Activated T-helper 17 cell treated with anti-CD3 and anti-CD28 coated beads, Interleukin-2, amount 50 U/mL, for 72 hours (primary cell): ENCODE measurements at places on chromosomes 6 and 20.

- no peak for ATAC-seq
These were observed 45.9 kb downstream of the SH3BGRL2 start for GRCh38 chr6:79676785-79677736.

GRCh38 chr6:1631251-1631650 lies 21.5 kb downstream of the FOXC1 start:
- ATAC-seq: no peak

DNA sequence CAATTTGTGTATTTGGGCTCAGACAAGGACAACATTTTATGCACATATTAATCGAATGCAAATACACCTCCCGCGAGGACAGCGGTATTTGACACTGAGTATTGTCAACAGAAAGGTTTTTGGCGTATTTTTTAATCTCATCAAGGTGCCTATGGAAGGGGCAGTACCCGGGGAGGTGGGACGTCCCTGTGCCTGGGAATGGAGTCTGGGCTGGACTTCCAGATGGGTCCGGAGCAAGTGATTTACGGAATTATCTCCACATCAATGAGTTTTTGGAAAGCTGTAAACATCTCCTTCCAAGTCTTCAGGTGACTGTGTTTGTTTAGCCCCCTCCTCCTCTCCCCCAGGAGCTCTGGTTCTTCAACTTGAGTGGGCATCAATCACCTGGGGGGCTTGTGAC lies 39.8 kb downstream of the PRR18 start:
- ATAC-seq: no peak

DNA sequence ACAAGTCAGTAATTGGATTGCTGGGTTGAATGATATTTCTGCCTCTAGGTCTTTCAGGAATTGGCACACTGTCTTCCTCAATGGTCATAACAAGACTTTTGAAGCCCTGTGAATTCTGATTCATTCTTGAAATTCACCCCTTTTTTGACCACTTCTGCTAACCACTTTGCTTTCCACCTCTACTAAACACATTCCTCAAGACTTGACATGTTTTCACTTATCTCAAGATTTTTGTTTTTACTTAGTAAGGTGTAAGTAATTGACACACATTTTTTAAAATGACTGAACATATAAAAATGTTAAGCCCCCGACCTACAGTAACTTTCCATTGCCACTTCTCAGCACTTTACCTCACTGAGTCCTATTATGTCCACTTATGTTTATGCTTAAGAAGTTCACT lies 239.1 kb downstream of the GRM1 start:
- ATAC-seq: no peak

DNA sequence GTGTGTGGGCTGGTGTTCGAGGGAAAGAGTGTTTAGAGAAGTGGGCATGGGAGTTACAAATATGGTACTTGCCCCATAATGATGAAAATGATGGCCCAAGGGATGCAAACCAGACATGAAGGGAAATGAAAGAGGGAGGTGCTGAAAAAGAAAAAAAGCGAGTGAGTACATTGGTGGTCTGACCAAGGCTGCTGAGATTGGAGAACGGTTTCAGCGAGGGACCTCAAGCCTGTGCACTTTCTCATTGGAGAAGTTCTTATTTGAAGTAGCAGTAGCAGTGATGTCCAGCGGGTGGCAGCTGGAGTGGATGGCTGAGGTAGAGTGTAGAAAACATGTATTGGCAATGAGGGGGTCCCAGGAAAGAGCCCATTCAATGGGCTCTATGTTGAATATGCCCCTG lies 54.8 kb downstream of the TNFAIP3 start:
- ATAC-seq: no peak

DNA sequence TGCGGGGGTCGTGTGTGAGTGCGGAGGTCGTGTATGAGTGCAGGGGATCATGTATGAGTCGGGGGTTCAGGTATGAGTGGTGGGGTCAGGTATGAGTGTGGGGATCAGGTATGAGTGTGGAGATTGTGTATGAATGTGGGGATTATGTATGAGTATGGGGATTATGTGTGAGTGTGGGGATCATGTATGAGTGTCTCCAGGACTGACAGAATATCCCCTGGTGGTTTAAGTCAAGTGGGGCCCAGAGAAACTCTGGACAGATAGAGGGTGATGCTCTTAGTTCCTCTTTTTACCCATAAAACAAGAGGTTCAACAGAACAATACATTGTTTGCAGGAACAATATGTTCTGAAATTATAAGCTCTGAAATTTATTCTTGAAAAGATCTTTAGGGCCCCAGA lies 131.9 kb downstream of the UST start:
- peak; percentile 55 for ATAC-seq

- ATAC-seq: no peak
These were observed 1.7 kb downstream of the ZUP1 start for GRCh38 chr6:116666869-116667268.

DNA sequence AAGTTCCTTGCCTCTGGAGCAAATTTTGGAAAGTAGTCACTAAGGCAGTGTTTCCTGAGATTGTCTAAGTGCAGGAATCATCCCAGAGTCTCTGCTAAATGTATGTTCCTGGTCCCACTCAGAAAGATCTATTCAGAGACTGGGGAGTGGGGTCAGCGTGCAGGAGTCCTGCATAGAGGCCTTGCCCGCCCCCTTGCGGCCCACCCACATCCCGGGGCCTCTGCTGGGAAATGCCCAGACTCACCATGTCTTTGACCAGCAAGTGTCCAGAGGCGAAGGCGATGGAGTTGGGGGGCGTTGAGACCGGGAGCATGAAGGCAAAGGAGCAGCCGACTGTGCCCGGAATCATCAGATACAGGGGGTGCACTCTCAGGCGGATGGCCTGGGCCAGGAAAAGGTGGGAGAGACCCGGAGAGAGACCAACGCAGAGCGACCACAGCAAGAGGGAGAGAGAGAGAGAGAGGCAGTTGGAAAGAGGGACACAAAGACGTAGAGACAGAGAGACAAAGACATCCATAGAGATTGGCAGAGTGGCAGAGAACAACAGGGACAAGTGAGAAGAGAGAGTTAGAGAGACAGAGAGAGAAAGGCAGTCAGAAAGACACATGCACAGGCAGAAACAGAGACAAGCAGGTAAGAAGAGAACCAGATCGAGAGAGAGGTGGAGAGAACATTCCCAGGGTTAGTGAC lies 12.9 kb upstream of the OCSTAMP start:
- no peak for ATAC-seq

DNA sequence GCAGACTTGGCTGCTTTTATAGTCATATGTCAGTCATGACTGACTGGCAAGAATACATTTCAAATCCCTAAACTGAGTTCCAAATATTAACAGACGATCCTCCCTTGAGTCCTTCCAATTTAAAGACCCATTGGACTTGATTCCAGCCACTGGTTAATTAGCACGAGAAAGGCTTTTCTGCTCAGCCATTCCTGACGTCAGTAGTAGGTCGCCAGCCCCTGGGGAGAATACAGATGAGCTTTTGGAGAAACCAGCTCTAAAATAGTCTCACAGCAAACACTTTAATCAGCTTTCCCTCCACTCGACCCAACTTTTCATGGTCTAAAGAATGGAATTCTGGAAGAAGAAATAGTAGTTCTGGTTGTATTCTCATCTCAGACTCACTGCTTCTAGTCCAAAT lies 91.6 kb downstream of the SLC22A3 start:
- ATAC-seq: no peak

DNA sequence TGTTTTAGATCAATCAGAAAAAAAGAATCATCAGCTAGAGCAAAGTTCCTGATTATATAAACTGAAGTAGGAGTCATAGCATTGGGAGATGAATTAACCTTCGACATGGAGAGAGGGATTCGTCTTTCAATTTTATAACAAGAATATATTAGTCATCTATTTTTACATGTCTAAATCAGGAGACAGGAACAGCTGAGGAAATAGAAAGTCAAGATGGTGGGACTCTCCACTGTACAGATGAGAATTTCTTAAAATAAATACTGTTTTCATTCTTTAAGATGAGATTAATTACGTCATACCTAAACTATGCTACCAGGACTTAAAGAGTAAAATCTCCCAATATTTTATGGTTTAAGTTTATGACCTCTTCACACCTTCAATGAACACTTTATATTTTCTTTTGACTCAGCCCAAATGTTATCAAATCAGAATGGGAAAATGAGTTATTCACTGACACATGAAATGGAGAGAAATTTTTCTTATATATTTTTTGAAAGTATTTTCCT lies 1137.7 kb downstream of the EPHA7 start:
- no peak for ATAC-seq

DNA sequence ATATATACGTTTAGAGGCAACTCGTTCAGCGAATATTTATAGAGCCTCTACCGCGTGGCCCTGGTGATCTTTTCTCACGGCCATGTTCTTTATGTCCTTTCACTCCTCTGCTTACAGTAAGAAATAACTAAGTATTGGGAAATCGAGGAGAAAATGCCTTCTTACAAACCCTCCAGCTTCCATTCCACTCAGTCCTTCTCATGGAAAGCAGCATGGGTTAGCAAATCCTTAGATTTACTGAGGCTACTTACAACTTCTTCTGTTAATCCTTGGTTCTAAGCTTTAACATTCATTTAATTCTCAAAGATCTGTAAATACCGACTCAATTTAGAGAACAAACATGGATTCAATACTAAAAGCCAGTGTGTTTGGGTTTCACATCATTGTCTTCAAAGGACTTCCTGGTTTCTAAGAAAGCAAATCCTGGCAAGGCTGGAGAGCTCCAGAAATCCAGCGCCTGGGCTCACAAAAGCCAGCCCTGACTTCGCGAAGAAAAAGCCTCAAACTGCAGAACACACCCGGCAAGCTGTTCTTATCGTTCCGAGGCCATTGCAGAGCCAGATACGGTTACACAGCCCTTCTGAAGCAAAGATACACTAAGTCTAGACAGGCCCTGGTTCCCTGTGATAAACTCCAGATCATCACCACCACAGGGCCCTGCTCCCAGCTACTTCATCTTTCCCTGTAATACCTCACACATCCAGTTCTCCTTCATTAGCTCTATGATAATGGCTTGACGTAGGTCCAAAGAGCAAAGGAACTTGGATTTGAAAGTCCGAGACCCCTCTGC lies 19.2 kb downstream of the AGPAT4 start:
- no peak for ATAC-seq

DNA sequence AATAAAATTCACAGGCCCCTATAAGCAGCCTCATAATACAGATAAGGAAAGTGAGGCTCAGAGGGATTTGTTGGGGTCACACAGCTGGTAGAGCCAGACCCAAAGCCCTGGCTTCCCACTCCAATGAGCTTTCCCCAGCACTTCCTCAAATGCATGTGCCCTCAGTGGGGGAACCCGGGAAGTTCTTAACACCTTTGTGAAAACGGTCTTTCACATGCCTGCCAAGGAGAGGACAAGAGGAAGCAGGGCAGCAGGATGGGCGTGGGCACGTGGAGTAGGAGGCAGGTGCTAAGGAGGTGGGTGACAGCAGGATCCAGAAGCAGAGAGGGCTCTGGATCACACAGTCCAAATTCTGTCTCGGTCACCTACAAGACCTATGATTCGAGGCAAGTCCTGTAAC lies 598 bp downstream of the PI16 start:
- ATAC-seq: no peak

DNA sequence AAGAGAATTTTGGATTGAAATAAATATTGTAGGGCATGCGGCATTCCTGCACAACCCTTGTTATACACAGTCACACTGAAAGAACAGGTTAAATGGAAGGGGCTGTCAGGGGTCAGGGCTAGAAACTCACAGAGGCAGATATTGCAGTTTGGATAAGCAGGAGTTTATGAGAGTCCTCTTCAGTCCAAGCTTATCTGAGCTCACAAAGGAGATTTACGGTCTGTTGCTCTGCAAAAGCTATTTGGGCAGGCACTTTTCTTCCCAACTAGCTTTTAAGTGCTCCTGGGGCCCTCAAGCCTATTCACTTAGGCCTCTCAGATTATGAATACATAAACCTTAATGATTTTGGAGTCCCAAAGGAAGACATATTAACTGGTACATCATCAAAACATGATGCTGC lies 156.2 kb downstream of the SOX4 start:
- ATAC-seq: no peak

DNA sequence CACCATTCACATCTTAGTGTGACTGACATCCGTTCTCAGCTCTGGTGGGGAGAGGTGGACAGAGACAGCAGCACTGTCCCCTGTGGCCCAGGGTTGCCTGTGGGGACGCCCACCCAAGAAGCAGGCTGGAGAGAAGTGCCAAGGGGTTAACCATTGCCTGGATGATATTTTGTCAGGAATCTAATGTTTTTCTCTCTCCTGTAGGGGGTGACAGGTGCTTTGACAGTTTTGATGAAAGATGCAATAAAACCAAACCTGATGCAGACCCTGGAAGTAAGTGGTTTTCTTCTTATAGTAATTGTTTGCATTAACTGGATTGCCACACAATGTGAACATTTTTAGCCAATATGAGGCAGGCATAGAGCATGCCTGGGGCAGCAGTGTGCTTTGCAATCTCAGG lies 99.3 kb downstream of the MTHFD1L start:
- no peak for ATAC-seq

- peak; percentile 53 for ATAC-seq
These were observed 523 bp downstream of the CDS2 start for GRCh38 chr20:5127204-5127858.
